ENCODE measurements at places on chromosomes 5 and 9.

- DNase-seq: no peak
These were observed 23.3 kb upstream of the NDUFB6 start for GRCh38 chr9:32596096-32596865.

- no peak for DNase-seq
These were observed 97.5 kb upstream of the CTSV start for GRCh38 chr9:97136421-97136820.

DNA sequence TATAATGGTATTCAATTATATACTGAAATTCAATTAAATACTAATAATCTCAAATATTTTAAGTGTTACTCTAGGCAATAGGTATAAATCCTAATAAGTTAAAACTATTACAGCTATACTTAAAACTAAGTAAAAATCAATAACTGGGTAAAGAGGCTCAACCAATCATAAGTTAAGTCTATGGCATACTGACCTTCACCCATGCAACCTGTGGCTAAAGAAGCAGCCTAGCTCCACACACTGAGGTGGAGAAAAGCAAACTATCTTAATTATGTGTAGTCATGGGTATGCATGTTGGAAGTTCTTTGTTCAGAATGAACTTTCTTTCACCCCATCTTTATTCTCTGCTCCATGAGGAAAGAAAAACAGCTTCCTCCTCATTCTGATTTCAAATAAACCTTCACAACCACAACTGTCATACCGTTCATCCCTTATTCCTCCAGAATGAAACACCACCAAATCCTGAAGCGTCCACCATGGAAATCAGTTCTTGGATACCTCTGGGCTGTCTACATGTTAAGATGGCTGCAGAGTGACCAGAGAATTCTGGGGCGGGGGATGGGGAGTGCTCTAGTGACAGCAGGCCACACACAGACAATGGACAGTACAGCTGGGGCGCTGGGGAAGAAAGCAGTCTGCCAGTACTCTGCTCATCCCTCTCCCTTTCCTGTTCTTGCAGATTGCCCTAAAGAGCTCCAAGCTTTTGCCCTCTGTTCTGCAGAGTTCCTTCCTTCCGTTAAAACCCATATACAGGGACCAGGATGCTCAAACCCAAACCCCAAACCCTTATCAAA, 62.3 kb downstream of the RIGI start:
- DNase-seq: no peak

- DNase-seq: no peak
These were observed 16.8 kb downstream of the ALDOB start for GRCh38 chr9:101418518-101419430.

GRCh38 chr5:179225387-179225786, 119.9 kb downstream of the ADAMTS2 start:
- DNase-seq: no peak

- peak; percentile 53 for DNase-seq
These were observed 39.9 kb upstream of the CTSL start for GRCh38 chr9:87685871-87686519.

DNA sequence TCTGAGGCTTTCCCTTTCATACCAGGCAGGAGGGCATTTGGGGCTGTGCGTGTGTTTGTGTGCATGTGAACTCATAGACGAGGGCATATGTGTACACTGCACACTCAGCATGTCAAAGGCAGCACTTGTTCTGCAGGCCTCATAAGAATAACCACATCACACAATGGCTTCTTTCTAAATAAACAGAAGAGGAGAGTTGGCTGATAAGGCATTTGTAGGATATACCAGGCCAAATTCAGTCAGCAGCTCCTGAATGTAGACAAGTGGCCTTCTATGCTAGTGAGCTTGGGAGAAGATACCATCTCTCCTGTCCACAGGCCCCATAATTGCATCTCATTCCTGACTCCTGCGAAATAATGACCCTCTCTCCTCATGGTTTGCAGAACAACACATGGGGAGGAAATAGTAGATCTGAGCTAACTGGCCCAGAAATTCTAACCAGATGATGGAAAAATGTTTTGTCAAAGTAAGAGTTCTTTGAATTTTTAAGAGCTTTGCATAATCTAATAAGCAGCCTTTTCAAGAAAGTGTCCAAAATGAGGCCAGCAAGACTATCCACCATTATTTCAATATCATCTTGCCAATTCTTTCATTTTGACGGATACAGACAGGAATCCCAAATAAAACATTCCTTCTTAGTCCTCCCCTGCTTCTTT, 60.5 kb upstream of the GAS1 start:
- DNase-seq: peak; percentile 64

Data from hippocampal formation (tissue), 2 donors.